ENCODE measurements at places on chromosomes 5 and 9.

GRCh38 chr9:89318123-89319014 lies at the start of gene SECISBP2:
SECISBP2 (plus strand) TSS chr9:89318500; CDS start chr9:89318577, 77 bp downstream.
- DNase-seq = peak; percentile 91

GRCh38 chr5:107557051-107557658 lies 113.6 kb downstream of the EFNA5 start:
- no peak for DNase-seq

DNA sequence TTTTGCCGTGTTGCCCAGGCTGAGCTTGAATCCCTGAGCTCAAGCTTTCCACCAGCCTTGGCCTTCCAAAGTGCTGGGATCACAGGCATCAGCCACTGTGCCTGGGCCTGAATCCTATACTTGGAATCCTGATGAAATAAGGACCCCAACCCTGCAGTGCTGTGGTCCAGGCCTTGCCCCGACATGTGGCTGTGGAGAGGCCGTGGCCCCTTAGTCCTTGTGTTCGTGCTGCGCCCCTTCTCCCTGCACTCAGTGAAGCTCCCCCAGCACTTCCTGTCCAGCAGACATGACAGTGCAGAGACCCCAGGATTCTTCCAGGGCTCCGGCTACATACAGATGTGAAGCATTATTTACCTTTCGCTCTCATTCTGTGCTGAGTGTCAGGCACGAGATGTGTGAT lies 52.9 kb downstream of the EHMT1 start:
- no peak for DNase-seq

DNA sequence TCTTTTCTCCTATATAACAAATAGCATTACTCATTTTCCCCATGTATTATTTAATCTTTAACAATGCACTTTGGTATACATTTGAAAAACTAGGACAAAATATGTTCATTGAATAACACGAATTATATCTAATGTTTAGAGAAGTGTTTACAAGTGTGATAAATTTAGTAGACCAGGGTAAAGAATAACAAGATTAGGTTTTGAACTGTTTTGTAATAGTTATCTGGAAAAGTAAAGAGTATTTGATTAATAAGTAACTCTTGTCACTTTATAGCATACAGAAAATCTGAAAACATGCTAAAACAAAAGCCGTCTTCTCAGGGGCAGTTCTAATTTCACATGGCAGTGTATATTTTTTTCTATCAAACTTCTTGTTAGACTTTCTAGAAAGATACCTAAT lies 58.5 kb downstream of the PPIC start:
- DNase-seq = no peak

GRCh38 chr5:114210662-114211061 lies 151.2 kb upstream of the KCNN2 start:
- no peak for DNase-seq

DNA sequence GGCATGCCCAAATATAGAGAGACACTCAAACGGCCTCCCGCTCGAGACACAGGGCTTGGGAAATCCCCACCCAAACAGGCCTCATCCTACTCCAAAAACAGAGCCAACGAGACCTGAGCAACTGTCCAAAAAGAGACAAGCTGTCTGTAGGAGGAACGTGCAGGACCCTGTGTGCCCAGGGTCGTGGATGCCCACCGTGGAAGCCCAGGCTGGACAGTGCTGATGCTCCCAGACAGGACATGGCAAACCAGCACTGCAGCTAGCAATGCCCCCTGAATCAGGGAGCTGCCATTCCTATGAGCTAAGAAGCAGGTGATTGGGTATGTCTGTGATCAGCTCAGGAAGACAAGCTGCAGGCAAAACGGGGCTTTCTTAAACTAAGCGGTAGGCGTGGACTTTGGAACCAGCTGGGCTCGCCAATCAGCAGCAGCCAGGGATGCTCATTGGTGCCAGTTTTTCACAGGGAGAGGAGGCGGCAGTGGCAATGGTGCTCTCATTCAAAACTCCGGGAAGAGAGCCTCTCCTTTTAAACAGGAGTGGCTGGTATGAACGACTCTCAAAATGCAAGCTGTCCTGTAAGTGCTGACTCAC lies 113.1 kb upstream of the IRX2 start:
- no peak for DNase-seq

GRCh38 chr5:126531543-126532120 lies 63.4 kb downstream of the ALDH7A1 start:
- no peak for DNase-seq

GRCh38 chr5:179766021-179766725 lies 27.6 kb upstream of the LTC4S start:
- no peak for DNase-seq

GRCh38 chr9:136621019-136621733 lies 41.5 kb upstream of the EGFL7 start:
- no peak for DNase-seq

DNA sequence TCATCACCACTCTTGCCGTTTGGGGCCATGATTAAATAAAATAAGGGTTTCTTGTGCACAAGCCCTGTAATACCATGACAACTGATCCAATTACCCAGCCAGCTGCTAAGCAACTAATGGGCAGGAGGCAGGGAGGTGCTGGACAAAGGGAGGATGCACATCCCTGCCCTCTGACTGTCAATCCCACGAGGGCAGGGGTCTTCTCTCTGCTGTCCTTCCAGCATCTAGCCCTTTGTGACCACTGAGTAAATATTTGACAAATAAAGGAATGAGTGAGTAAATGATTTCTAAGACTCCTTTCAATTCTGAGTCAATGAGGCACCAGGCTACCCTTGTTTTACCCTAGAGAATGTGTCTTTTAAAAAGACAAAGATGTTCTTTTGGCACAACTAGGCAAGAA lies 247.1 kb downstream of the SYK start:
- DNase-seq = no peak

GRCh38 chr9:89470224-89470839 lies 27.6 kb downstream of the SEMA4D start:
- no peak for DNase-seq

Measured in stimulated activated CD8-positive, alpha-beta memory T cell treated with anti-CD3 and anti-CD28 coated beads, Interleukin-4, amount 100 ng/mL, for 24 hours (primary cell).